Activated gamma-delta T cell treated with Interleukin-2 at 50 U/mL for 16 hours (primary cell): ENCODE measurements at places on chromosomes 4 and X.

GRCh38 chr4:150769248-150769647, 187.3 kb downstream of the MAB21L2 start:
- DNase-seq: no peak

GRCh38 chr4:143251779-143252178, 67.1 kb downstream of the USP38 start:
- DNase-seq: no peak

DNA sequence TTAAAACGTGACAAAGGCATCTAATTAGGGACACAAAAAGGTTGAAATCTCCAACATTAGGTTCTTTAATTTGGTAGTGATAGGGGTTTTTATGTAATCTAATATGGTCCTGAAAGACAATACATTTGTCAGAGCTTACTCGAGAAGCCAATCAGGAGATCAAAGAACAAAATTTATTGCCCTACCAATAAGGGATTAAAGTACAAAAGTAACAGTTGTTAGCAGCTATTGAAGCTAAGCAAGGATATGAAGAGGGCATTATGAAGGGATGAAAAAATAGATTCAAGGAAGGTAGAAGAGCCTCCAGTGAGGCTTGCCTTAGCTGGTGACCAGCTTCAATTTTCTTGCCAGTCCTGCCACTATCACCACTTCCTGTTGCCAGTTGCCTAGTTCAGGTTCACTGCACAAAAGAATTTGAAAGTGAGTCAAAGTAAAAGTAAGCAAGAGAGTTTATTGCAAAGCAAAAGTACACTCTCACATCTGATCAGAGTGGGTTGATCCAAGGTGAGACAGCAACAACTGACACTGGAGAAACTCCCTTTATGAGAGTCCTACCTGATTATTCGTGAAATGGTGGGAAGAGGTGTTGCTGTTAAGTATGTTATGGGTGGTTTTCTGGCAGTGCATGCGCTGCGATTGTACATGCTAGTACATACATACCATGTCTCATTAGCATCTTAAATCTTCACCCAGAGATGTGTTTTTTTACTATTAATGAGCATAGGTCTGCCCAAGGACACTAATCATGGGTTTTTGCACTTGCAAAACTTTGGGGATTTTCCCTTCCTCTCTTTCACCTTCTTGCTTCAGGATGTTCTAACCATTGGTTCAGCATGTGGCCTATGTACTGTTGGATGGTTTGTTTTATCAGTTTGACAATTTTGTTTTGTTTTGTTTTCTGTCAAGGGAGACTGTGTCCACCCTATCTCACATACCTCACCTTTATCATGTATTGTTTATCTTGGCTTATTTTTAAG, 263.2 kb upstream of the ITM2A start:
- DNase-seq: no peak

GRCh38 chr4:22192084-22192511, 243.5 kb upstream of the KCNIP4 start:
- DNase-seq: no peak

- DNase-seq: no peak
These were observed 155.8 kb upstream of the HAND2 start for GRCh38 chr4:173685831-173686210.

- no peak for DNase-seq
These were observed 22.5 kb upstream of the MYOZ2 start for GRCh38 chr4:119113033-119113655.

GRCh38 chrX:54178100-54178940, 4.7 kb downstream of the FAM120C start:
- DNase-seq: no peak

GRCh38 chr4:54395013-54395527, 166.0 kb downstream of the PDGFRA start:
- DNase-seq: no peak
